ENCODE measurements at places on chromosomes 2 and 18.
A peak's percentile ranks its signal among the peaks of the same experiment; 100 is the strongest.

DNA sequence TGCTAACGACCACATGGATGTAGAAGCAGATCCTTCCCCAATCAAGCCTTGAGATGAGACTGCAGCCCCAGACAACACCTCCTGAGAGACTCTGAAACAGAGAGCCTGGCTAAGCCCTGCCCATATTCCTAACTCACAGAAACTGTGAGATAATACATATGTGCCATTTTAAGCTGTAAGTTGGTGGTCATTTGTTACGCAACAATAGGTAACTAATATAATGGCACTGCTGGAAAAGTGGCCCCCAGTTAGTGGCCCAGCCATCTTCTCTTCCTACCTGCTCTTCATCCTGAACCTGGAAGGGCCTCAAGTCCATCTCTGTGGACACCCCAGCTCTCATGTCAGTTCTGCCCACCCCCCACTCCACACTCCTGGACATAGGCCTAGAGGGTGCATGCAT lies 144.0 kb downstream of the TMEM17 start:
- DNase-seq = no peak

DNA sequence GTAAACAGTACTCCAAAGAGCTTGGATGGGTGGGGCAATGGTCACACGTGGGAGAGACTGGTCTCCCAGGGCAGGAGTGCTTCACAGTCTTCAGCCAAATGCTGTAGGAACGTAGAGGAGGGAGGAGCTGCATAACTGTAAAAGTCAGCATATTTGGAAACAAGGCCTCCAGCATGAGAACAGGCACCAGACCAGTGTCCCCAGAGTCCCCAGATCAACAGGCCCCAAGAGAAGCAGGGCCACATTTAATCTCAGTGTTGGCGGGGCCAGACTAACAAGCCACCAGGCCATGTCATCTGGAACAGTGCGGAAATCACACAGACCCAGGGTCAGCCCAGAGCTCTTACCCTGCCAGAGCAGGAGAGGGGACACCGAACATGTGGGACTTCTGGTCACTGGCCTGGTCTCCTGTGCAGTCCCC lies 63.2 kb downstream of the ADCY3 start:
- no peak for DNase-seq

- no peak for DNase-seq
Observed at GRCh38 chr18:58013241-58014211, 30.5 kb upstream of the NEDD4L start.

DNA sequence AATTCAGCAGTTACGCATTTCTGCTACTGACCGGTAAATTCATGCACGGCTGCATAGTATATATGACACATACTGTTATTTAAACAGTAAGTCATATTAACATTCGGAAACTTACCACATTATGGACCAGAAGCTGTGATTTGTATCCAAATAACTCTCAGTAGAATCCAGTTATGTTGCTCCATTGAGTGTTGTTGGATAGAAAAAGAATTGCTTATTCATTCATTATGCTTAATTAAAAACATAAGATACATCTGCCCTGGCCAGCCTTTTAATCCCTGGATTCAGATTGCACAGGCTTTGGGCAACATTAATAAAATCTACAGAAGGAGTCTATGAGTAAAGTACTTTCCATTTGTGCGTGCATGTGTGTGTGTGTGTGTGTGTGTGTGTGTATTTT lies 111.3 kb downstream of the CPS1 start:
- DNase-seq = no peak

DNA sequence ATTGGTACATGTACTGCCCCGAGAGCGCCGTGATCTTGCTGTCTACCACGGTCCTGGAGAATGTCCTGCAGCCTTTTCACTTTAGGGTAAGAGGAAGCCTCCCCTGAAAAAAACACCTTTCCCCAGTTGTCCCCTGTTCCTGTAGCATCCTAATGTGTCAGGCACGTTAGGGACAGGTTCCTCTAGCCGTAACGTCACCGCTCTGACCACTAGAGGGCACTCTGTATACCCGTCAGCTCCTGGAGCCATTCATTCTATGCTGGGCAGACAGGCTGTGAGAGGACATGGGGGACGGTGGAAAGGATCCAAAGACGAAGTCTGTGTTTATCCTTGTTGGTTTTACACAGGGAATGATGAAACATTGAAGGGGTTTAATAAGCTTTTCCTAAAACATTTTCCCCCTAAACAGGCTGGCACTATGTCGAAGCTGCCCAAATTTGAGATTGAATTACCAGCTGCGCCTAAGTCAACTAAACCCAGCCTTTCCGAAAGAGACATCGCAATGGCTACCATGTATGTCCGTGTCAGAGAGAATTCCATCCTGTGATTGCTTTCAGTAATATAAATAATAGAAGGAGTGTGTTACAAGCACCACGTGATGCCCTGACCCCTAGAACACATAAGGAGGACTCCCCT lies 12.7 kb downstream of the RMC1 start:
- peak; percentile 84 for DNase-seq

DNA sequence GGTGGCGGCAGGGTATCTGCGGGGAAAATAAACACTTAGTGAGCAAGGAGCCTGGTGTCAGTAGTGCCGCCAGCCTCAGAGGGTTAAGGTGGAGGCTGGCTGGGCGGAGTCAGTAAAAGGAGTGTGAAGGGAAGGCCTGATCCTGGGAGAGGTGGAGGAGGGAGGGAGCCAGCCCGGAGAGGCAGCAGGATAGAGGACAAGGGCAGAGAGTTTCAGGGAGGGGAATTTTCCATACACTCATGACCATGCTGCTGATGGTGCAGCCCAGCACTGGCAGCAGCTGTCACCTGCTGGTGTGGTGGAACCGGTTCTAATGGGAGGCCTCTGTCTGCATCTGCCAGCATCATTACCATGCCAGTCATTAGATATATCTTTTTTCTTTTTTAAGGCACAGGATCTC lies 2.0 kb upstream of the TEX44 start:
- no peak for DNase-seq

DNA sequence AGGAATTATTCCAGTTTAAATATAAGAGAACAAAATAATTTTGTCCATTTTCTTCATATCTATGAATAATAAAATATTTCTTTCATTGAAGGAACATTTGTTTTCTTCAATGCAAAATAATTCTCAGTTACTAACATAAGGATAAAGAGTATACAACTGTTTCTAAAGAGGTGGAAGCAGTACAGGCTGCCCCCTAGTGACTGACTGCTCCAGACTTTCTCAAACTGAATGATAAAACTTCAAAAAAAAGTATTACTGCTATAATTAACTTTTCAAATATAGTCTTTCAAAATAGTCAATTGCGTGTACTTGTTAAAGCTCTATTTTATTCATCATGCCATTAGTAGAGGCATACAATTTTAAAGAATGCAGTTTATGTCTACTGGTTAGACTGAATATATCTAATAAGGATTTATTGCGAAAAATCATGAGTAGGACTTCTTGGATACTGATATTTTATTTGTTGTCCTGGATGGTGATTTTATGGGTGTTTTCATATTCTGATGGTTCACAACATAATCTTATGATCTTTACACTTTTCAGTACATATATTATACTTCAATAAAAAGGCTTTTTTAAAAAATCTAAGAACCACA lies 100.1 kb downstream of the WDPCP start:
- no peak for DNase-seq

- DNase-seq = no peak
Observed at GRCh38 chr2:168241208-168241607, 6.2 kb downstream of the STK39 start.

GRCh38 chr2:207143215-207144172 lies 22.3 kb downstream of the KLF7 start:
- DNase-seq = no peak

GRCh38 chr18:45312555-45313126 lies 302.6 kb upstream of the SLC14A2 start:
- DNase-seq = no peak

GRCh38 chr2:240566203-240567136 lies 1.8 kb upstream of the RNPEPL1 start:
- DNase-seq = peak; percentile 79

- no peak for DNase-seq
Observed at GRCh38 chr2:29844713-29845326, 76.6 kb downstream of the ALK start.

DNA sequence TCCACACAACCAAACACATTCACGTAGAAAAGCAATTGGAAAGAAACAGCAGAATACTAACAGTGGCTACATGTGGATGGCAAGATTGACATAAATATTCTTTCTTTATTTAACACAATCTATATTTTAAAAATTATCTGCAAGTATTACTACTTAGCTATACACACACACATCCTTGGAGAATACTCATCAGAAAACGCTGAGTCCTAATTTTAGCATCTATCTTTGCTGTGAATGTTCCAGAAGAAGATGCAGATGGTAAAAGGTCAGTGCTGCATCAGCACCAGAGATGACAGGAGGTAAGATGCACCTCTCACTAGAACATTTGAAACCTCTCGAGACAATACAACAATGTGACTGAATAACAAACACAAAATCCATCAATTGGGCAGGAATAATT lies 148.5 kb downstream of the L3MBTL4 start:
- DNase-seq = no peak

DNA sequence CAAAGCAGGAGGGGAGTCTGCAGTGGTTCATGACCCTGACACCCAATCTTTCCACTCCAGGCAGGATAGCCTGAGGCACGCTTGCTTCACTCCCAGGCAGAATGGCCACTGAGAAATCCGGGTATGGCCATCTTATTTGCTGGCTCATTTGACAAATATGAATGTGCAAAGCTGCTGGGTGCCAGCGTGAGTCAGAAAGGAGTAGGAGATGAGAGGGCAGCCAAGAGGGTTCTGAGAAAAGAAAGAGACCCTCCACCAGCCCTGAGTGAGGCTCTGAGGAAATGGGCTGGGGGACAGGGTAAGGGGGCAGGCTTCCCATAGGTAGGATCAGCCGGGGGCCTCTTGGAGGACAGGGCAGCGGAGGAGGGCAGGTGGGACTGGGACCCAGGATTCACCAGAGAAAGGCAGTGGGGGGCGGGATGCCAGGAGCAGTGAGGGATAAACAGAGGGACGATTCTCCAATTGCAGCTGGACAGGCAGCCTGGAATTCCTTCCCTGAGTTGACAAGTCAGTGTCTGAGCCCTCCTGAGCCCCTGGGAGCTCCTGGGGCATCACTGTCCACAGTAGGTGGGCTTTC lies 15.2 kb downstream of the RAMP1 start:
- no peak for DNase-seq

GRCh38 chr18:67400502-67401117 lies 115.9 kb downstream of the DSEL start:
- no peak for DNase-seq
